Karpas-422 (cell line): ENCODE measurements at places on chromosomes 2 and 18. TPM values are rescaled to one million over a fixed set of nuclear protein-coding genes. Genes with fewer than 3 reads are reported as not detected.

GAL3ST2 gene
- total RNA-seq: not detected in 2 replicates

HOXD4 gene
- not detected in 2 replicates for total RNA-seq

AKAIN1 gene
- total RNA-seq: not detected in 2 replicates

NXPH2 gene
- total RNA-seq: not detected in 2 replicates

ALPP gene
- total RNA-seq: not detected in 2 replicates

CFAP53 gene
- 0.34 TPM in 1 of 2 replicates, not detected in the other for total RNA-seq

HRH4 gene
- 0.15 TPM in 1 of 2 replicates, not detected in the other for total RNA-seq

ADD2 gene
- not detected in 2 replicates for total RNA-seq

CXCR1 gene
- not detected in 2 replicates for total RNA-seq

ID2 gene
- total RNA-seq: 33.9 and 57.6 TPM in 2 replicates

COLEC12 gene
- not detected in 2 replicates for total RNA-seq

DNA sequence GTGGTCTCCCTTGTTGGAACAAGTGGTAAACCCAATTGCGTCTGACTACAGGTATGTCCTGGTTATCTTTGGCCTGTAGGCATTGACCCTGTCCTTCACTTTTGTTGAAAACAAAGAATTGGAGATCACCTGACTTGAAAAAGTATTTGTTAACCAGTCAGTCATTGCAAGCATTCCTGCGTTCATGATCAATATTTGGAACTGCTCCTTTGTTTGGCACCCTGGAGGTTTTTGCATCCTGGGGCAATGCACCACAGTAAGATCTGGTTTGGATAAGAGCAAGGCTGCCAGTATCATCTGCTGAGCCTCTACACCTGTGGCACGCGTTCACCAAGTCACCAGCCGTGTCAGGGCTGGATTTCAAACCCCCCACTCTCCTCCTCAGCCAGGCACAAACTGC lies 115.7 kb downstream of the DNAH6 start:
- no peaks in the 10 kb centered on the region for H3K27me3 ChIP-seq
- DNase-seq: no peak
- no peak overlapping the region for H3K4me3 ChIP-seq
- no peak overlapping the region for H3K27ac ChIP-seq
- H3K36me3 ChIP-seq: no peaks in the 10 kb centered on the region
- H3K4me1 ChIP-seq: no peaks in the 10 kb centered on the region

DNA sequence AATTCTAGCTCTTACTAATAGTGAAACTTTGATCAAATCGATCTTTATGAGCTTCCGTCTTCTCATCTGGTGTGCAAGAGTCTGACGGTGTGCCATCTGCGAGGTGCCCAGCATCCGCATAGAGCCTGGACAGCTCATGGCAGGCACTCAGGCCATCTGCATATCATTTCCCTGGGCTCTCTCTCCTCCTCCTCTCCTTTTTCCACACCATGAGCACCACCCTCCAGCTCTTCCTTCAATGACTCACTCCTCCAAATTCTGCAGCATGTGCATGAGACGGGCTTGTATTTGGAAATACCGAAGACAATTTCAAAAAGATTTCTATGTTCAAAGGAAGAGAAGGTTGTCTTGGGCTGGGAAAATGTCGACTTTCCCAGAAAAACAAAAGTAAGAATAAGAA lies 161.1 kb downstream of the CCBE1 start:
- H3K4me3 ChIP-seq: no peak overlapping the region
- no peaks in the 10 kb centered on the region for H3K4me1 ChIP-seq
- H3K36me3 ChIP-seq: no peaks in the 10 kb centered on the region
- no peak overlapping the region for H3K27ac ChIP-seq

GRCh38 chr2:58512878-58513277 lies 271.8 kb upstream of the FANCL start:
- no peaks in the 10 kb centered on the region for H3K4me1 ChIP-seq
- no peaks in the 10 kb centered on the region for H3K27me3 ChIP-seq
- no peak for DNase-seq

DNA sequence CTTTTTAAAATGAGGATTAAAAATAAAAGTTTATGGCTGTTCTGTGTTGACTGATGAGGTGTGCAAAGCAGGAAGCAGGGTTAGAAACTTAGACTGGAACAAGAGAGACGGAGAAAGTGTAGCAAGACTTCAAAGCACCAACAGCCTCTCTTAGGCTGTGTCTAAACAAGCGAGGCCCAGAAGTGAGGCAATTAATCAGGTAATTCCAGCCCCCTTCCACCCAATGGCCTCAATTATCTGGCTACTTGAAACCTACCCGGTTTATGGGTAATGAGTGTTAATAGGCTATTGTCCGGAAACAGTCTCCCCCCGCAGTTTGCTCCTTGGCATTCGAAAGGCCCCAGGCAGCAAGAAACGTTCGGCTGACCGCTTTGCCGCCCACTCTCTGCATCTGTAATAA lies 171.7 kb upstream of the MYCN start:
- H3K27ac ChIP-seq: no peak overlapping the region
- DNase-seq: no peak
- no peak overlapping the region for H3K4me3 ChIP-seq
- no peaks in the 10 kb centered on the region for H3K4me1 ChIP-seq

DNA sequence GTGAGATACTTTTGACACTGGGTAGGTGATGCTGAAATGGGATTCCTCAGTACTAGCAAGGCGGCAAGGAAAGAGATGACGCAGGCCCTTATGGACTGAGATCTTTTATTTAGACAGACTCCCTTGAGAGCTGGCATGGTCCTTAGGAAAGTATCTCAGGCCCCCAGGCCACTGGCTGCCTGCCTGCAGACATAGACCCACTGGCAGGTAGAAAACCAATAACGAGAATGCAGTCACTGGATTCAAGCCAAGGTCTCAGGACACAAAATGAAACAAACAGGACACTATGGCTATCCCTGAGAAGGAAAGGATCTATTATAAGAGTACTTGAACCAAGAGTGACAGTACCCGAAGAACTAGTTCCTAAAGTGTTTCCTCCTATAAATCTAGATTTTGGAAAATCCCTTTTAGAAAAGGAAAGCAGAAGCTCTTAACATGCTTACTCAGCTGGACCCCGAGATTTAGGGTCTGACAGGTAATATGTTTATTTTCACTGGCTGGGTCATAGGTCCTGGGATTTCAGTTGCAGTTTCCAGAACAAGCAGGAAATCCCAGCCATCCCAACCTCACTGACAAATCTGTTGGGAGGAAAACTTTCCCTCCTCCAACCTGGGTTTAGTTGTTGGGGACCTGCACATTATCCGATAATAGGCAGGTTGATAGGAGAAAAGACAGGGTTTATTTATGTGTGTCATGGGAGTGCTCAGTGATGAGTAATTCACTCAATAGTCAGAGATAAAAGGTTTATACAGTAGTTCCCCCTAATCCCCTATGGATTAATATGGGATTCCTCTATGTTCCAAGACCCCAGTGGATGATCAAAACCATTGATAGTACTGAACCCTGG lies 44.5 kb downstream of the COMMD1 start:
- no peaks in the 10 kb centered on the region for H3K36me3 ChIP-seq
- no peak for DNase-seq
- no peaks in the 10 kb centered on the region for H3K4me1 ChIP-seq
- no peak overlapping the region for H3K4me3 ChIP-seq

DNA sequence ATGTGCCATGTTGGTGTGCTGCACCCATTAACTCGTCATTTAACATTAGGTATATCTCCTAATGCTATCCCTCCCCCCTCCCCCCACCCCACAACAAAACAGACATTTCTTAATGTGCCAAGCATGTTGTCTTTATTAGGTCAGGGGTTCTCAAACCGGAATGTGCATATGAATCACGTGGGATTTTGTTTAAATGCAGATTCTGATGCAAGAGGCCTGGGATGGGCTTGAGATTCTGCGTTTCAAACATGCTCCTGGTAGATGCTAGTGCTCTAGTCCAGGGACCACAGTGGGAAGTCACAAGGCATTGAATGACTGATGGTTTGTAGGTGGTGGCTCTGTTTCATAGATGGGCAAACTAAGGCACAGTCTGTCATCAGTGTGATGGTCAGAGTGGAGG lies 184.7 kb downstream of the SMAD7 start:
- no peak for DNase-seq
- no peak overlapping the region for H3K27ac ChIP-seq
- H3K36me3 ChIP-seq: no peaks in the 10 kb centered on the region
- H3K4me3 ChIP-seq: no peak overlapping the region
- no peaks in the 10 kb centered on the region for H3K4me1 ChIP-seq
- H3K27me3 ChIP-seq: no peaks in the 10 kb centered on the region

DNA sequence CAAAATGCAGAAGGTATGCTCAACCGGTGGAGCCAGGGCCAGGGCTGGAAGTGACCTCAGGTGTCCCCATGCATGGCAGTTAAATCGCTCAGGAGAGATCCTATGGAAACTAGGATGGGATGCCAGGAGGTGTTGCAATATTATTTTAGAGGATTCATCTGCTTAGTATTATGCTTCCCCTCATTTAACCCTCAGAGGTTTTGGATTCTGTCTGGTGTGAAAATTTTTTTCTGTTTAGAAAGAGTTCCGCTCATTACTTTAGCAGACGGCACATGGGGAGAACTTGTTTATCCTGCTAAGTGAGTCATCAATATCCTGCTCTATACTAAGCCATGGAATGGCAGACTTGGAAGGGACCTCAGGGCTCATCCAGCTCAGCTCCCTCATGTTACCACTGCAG lies 42.5 kb downstream of the TRIB2 start:
- no peak for DNase-seq
- H3K36me3 ChIP-seq: no peaks in the 10 kb centered on the region
- H3K27me3 ChIP-seq: no peaks in the 10 kb centered on the region
- no peak overlapping the region for H3K4me3 ChIP-seq

DNA sequence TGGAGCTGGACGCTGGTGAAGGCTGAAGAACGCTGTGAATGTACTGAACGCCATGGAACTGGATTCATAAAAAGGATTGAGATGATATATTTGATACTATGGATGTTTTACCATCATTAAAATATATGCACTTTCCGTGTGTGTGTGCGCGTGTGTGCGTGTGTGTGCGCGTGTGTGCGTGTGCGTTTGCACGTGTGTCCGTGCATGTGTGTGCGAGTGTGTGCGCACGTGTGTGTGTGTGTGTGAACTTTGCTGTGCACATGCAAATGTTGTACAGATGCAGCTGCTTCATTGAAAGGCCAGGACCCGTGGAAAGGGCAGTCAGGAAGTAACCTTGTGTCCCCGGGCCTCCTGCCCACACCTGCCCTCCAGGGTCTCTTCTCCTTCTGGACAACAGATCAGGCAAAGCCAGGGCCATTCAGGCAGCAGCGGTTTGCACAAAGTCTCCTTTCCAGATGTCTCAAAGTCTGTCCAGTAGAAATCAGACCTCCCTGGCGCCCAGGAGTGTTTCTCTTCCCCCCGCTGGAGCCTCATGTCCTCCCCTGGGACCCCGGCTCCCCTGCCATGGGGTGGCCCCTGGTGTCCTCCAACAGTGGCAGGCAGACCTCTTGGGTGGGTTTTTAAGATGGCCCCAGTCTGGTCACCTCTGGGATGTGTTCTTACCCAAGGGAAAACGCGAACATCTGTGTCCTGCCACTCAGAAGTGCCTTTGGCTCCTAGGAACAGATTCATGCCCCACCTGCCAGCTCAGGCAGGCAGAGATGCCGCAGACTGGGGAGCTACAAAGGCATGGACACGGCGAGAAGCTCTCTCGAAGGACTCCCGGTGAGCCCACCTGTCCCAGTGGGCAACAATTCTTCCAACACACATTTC lies 86.1 kb upstream of the GPC1 start:
- no peaks in the 10 kb centered on the region for H3K27me3 ChIP-seq
- H3K27ac ChIP-seq: no peak overlapping the region
- H3K4me1 ChIP-seq: no peaks in the 10 kb centered on the region
- DNase-seq: no peak
- H3K4me3 ChIP-seq: no peak overlapping the region

DNA sequence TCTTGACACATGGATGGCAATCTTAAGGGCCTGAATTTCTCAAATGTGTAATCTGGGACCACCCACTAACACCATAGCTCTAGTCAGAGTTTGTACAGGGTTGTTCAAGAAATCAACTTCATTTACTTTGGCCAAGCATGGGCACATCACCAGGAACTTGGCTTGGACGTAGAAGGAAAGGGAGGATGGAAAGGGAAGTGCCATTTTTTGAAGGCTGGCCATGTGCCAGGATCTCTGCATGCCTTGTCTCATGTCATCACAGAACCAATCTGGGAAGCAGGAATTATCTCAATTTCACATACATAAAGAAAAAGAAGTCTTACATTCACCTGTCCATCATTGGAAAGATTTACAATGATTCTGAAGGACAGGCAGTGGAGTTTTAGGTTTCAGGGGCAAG lies 128.1 kb downstream of the ANTXR1 start:
- H3K4me3 ChIP-seq: no peak overlapping the region
- H3K4me1 ChIP-seq: no peaks in the 10 kb centered on the region

DNA sequence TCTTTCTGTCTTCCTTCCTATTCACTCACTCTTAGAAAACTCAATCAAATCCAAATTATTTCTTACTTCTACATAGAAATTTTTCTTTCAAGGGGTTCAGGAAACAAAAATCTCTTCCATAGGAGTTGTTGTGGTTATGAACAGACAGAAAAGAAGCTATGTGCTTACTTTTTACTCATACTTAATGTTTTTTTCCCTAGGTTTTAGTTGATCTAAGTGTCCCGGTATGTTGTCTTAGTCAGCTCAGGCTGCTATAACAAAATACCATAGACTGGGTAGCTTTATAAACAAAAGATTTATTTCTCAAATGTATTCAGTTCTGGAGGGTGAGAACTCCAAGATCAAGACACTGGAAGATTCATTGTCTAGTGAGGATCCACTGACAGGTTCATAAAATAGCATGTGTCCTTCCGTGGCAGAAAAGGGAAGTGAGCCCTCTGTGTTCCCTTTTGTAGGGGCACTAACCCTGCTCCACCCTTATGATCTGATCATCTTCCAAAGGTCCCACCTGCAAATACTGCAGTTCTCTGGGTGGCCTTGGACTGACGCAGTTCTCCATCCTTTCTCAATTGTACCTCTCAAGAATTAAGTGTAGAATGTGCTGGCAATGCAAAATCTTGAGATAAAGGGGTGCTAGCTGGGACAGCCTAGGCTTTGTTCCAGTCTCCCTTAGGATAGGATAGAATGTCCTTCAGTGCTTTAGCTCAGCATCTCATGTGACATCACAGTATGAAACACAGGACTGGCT lies 14.4 kb upstream of the VRK2 start:
- H3K4me3 ChIP-seq: no peak overlapping the region
- no peak overlapping the region for H3K27ac ChIP-seq
- H3K4me1 ChIP-seq: peaks cover 25% of the 10 kb centered on the region
- no peaks in the 10 kb centered on the region for H3K27me3 ChIP-seq
- H3K36me3 ChIP-seq: no peaks in the 10 kb centered on the region
- peak; percentile 78 for DNase-seq

GRCh38 chr2:221817052-221817451 lies 244.9 kb upstream of the EPHA4 start:
- no peak for DNase-seq
- H3K27me3 ChIP-seq: no peaks in the 10 kb centered on the region
- H3K27ac ChIP-seq: no peak overlapping the region
- no peak overlapping the region for H3K4me3 ChIP-seq
- no peaks in the 10 kb centered on the region for H3K4me1 ChIP-seq

- no peaks in the 10 kb centered on the region for H3K36me3 ChIP-seq
- peak; percentile 61 for DNase-seq
- no peaks in the 10 kb centered on the region for H3K4me1 ChIP-seq
- no peaks in the 10 kb centered on the region for H3K27me3 ChIP-seq
- no peak overlapping the region for H3K27ac ChIP-seq
- H3K4me3 ChIP-seq: no peak overlapping the region
Measured at GRCh38 chr18:9403795-9404564, 69.4 kb downstream of the TWSG1 start.
